Type B pancreatic cell (in vitro differentiated cells): ENCODE measurements at places on chromosomes 4 and X. TPM values are rescaled to one million over a fixed set of nuclear protein-coding genes. Genes with fewer than 3 reads are reported as not detected.

DNA sequence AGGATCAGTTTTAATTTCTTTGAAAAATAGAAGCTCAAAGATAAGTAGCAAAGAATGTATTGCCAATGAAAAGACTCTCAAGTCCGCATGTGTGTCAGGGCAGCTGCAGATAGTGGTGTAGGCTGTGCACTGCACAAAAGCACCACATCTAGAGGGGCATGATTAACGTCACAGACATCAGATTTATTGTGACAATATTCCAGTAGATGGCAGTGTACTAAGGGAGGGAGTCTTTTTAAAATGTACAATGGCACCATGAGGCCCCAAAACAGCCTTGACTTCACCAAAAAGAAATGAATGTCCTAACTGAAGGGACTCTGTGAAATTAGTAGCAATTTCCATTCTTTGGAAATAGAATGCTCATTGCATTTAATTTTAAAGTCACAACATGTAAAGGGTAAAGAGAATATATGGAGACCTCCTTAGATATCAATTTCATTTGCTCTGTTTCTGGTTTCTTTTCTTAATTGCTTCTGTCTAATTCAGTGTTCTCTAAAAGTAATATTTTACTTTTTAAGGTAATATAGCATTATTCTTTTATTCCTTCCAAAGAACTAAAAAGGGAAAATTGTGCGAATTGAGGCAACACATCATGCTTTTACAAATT lies 98.4 kb downstream of the ZNF827 start:
- H3K27me3 ChIP-seq, result no peaks in the 10 kb centered on the region
- DNase-seq, result no peak
- H3K36me3 ChIP-seq, result peaks cover 52% of the 10 kb centered on the region
- no peaks in the 10 kb centered on the region for H3K4me1 ChIP-seq

- no peaks in the 10 kb centered on the region for H3K4me1 ChIP-seq
- no peak overlapping the region for H3K27ac ChIP-seq
- H3K4me3 ChIP-seq, result no peak overlapping the region
- DNase-seq, result no peak
- no peaks in the 10 kb centered on the region for H3K36me3 ChIP-seq
- peaks cover 4% of the 10 kb centered on the region for H3K27me3 ChIP-seq
Observed at GRCh38 chrX:103828529-103828928, 3.5 kb downstream of the RAB9B start.

GRCh38 chr4:43238008-43238407 lies 345.5 kb downstream of the GRXCR1 start:
- DNase-seq, result no peak
- H3K4me3 ChIP-seq, result no peak overlapping the region
- no peaks in the 10 kb centered on the region for H3K27me3 ChIP-seq
- no peak overlapping the region for H3K27ac ChIP-seq

DNA sequence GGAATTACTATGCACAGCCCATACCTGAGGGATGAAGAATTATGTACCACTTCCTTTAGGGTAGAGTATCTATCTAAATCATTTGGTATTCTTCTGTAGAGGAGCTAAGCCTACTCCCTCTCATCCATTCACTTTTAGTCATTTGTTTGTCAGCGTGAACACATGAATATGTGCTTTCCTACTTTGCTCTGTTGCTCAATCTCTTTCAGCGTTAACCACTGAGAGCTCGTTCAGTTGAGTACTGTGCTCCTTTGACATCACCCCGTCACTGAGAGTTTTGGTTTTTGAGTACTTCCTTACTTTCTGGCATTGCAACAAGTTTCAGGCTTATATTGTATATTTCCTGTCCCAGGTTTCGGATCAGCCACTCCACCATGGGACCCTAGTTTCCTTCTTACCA lies 700.6 kb downstream of the NLGN4X start:
- no peak overlapping the region for H3K27ac ChIP-seq
- H3K27me3 ChIP-seq, result peaks cover 4% of the 10 kb centered on the region
- H3K4me3 ChIP-seq, result no peak overlapping the region
- H3K4me1 ChIP-seq, result no peaks in the 10 kb centered on the region
- no peak for DNase-seq

SCML2 gene
- total RNA-seq, result 2.5 and 10.8 TPM in 2 replicates
